ENCODE measurements at places on chromosomes 13 and 19.

GRCh38 chr19:5893296-5893903 is 10.2 kb downstream of the NDUFA11 start:
- DNase-seq, result no peak

DNA sequence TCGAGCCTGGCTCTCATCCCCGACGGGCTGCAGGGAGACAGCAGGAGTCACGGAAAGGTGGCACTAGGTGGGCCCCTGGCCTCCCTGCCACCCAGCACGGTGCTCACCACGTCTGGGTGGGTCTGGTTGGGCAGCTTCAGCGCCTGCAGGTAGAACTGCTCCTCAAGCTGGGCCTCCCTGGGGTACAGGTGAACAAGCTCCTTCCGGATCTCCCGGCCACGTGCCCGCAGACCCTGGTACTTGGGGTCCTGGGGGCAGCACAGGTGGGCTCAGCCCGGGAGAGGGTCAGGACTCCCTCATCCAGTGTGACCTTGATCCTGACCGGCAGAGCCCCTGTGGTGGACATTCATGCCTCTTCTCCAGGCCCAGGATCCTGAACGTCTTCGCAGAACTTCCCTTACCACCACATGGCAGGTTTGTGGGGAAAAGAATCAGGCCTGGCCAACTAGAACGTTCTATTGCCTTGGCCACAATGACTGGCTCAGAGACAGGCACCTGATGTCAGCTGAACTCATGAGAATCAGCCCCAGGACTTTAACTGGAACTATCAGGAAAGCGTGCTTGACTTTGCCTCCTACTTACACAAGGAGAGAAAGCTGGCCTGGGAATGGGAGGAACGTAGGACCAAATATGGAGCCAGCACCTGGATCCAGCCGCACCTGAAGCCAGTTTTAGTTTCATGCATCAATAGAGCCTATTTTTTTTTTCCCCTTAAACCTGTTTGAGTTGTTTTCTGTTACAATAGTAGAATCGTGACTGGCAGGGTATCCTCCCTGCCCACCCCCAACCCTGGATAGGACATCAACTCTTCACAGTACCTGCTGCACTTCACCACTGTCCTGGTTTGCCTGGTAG is 8.9 kb downstream of the SARS2 start:
- no peak for DNase-seq

DNA sequence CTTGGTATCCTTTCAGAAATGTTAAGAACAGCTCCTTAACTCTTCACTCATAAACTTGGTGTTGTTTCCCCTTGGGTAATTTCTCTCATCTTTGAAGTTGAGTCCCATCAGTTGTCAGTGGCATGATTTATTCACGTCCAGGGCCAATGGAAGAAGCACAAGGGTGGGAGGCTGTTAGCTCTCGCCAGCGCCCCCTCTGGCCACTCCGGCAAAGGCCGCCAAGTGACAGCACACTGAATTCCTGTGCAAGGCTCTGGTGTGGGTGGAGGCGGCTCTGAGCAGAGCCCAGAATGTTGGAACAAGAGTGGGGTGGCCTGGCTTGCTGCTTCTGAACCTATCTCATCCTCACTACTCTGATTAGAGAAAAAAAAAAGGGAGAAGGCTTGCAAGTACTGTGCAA is 13.1 kb upstream of the MEDAG start:
- DNase-seq, result no peak

DNA sequence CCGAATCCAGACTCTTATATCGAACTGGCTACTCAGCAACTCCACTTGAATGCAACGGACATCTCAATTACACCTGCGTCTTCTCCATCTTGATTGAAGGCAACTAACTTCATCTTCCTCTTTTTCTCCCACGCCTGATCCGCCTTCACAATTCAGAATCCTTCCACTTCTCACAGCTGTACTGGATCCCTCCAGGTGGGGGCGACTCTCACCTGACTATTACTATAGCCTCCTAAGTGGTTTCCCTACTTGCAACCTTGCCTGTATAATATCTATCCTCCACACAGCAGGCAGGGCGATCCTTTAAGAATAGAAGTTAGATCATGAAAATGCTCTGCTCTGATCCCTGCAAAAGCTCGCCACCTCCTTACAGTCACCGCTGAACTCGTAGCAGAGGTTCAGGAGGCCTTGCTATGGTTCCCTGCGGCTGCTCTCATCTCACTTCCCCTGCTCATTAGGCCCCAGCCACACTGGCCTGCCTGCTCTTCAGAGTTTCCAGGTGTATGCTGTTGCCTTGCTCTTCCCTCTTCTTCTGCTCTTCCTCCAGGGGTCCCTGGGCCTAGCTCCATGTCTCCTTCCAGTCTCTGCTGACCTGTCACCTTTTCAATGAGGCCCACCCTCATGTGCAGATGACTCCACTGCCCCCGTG is 31.9 kb downstream of the RFXAP start:
- DNase-seq, result no peak

- no peak for DNase-seq
These were observed at the start of gene SYT3 for GRCh38 chr19:50639121-50640112. TSS of gene SYT3 (minus strand) at chr19:50639881. CDS start at chr19:50637411, 2,470 bp downstream.

- DNase-seq, result no peak
These were observed 214.4 kb downstream of the SPRY2 start for GRCh38 chr13:80126389-80127068.

GRCh38 chr19:674282-675151 is 1.7 kb upstream of the FSTL3 start:
- no peak for DNase-seq

DNA sequence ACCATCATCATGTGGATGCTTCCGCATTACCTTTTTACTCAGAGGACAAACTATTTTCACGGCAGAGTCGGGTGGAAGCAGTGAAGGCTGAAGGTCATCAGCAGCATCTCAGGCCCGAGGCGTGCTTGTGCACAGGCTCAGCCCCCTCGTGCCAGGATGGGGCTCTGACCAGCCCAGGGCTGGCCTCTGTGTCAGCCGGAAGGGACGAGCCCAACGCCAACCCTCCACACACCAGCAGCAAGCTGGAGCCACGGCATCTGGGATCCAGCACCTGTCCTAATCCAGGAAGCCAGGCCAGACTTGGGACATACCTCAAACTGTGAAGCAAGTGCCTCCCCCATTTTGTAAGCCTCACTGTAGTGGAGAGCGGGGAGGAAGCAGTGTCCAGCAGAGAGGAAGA is 11.1 kb downstream of the MICOS13 start:
- DNase-seq, result no peak

DNA sequence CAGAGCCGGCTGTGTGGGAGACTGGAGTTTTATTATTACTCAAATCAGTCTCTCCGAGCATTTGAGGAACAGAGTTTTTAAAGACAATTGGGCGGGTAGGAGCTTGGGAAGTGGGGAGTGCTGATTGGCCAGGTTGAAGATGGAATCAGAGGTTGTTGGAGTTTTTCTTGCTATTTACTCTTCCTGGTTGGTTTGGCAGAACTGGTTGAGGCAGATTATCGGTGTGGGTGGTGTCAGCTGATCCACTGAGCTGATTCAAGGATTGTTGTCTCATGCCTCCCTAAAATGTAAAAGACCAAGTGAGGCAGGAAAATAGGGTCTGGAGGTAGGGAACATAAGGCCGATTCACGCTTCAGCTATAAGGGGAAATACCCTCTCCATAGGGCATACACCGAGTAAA is 1.3 kb upstream of the TDRD12 start:
- DNase-seq, result no peak

GRCh38 chr19:12669270-12670158 is 2.9 kb downstream of the WDR83 start:
- DNase-seq, result peak; percentile 66

- no peak for DNase-seq
These were observed 3.2 kb upstream of the LGALS13 start for GRCh38 chr19:39599116-39599515.

DNA sequence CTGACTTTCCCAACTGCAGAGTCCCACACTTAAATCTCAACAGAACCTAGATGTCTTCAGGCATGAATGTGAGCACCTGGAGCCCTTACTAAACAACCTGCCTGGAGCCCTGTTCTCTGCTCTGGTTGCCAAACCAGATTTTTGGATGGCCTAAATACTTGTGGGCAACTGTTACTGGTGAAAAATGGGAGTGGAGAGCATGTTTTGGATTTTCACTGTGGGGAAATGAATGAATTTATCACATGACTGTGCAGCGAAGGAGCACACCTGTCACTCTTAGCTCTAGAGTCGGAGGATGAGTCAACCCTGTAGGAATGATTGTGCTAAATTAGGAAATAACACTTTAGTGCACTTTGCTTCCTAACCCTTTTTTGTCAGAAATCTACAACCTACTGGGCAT is 30.3 kb downstream of the SHISA2 start:
- DNase-seq, result no peak

- DNase-seq, result no peak
These were observed 845.8 kb downstream of the UQCRFS1 start for GRCh38 chr19:28367146-28367545.

- DNase-seq, result peak; percentile 59
These were observed 10.5 kb upstream of the NTN5 start for GRCh38 chr19:48683349-48683748.

DNA sequence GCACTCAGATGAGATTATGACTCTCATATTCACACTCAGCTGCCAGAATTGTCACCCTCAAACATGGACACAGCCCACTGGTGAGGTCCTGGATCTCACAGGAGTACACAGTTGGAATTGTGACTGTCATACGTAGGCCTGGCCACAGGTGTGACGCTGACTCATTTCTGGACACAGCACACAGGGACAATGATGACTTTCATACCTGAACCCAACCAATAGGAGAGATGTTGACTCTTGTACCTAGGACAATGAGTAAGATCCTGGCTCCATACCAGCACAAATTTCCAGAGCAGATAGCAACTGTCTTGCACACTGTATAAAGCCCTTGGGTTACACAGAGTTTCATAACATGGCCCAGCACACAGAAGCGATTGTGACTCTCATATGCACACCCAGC is 46.4 kb downstream of the ZNF85 start:
- DNase-seq, result peak; percentile 35

DNA sequence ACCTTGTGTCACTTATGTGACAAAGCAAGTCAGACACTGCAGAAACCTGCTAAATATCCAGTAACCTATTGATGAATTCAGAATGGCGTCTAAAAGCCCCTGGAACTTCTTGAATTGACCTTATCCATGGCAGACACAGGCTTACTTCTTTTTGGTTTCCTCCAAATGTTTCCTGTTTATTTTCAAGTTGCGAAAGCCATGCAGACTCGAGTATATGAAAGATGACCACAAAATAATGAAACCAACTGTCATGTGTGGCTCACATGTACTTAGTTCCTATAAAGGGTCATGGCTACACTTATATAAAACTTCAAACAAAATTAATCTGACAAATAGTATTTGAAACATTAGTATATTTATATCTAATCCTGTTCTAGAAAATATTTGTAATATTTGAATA is 113.1 kb upstream of the FNDC3A start:
- no peak for DNase-seq

DNA sequence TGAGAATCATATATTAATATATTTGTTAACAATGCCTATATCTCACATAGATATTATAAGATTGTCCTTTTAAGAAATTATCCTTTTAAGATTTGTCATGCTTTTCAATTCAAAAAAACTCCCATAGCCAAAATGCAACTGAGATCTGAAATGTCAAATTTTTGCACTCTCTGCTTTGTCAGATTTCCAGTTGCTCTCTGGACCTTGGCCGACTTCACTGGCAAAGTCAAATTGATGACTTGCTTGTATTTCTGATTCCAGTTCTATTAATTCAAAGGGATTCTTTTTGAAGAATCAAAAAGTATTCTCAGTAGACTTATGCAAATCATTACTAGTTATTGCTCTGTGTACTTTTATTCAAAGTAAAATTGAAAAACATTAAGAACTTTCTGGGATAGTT is 101.2 kb upstream of the SCEL start:
- DNase-seq, result no peak

GRCh38 chr13:79870123-79870522 is 389.2 kb downstream of the NDFIP2 start:
- no peak for DNase-seq

GRCh38 chr13:107736731-107737130 is 478.6 kb downstream of the LIG4 start:
- no peak for DNase-seq

DNA sequence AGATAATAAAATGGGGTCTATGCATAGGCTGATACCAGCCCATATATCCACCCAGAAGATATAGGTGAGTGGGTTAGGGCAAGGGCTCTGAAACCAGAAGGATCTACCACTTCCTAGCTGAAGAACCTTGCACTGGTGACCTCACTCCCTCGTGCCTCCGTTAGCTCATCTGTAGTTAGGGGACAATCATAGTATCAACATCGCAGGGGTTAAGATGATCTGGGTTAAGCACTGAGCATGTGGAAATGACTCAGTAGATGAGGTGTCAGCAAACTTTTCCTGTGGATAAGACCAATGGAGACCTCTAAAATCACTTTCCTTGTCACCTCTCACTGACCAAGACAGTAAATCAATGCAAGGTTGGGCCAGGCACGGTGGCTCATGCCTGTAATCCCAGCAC is 30.5 kb downstream of the TNFSF14 start:
- DNase-seq, result no peak
